ENCODE measurements at places on chromosomes 11 and 22.
A peak's percentile ranks its signal among the peaks of the same experiment; 100 is the strongest.

DNA sequence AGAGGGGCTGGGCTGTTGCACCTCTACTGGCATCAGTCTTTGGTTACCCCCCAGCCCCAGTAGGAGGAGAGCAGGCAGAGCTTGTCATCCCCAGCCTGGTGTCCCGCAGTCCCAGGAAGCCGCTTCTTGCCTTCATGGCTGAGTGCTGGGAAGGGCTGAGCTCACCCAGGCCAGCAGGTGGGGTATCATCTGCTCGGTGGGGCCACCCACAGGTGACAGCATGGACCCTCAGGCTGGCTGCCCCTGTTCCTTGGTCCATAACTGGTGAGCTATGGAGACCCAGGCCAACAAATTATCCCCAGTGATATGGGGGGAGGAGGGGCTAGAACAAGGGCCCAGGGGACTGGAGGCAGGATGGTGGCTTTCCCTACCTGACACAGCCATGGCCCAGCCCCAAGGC, 6.5 kb upstream of the RHOD start:
- DNase-seq, result no peak

DNA sequence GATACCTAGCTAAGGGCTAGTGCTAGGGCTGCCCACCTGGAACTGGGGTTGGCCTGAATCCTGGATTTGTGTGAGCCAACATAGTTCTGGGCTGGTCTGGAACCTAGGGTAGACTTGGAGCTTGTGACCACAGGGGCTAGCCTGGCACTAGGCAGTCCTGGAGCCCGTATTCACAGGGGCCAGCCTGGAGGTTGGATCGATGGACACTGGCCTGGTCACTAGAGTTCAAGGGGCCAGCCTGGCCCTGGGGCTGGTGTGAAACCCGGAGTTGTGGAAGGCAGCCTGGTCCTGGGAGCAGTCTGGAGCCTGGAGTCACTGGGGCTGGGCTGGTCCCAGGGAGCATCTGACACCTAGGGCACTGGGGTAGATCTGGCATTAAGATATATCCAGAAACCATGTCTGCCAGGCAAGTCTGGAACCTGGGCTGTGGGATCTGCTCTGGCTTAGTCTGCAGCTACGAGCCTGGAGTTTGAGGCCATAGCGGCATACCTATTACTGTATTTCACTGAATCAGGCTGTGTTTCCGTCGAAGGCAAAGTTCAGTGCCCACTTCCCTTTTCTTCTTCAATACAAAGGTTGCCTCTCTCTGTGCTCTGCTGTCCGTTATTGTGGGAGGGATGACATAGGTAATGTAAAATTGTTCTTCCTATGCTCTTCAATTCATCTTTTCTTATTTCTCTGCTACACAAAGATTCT, 9.1 kb upstream of the GLYATL1B start:
- DNase-seq, result no peak

- DNase-seq, result no peak
Observed at GRCh38 chr11:117478926-117479325, 151.3 kb downstream of the CEP164 start.

DNA sequence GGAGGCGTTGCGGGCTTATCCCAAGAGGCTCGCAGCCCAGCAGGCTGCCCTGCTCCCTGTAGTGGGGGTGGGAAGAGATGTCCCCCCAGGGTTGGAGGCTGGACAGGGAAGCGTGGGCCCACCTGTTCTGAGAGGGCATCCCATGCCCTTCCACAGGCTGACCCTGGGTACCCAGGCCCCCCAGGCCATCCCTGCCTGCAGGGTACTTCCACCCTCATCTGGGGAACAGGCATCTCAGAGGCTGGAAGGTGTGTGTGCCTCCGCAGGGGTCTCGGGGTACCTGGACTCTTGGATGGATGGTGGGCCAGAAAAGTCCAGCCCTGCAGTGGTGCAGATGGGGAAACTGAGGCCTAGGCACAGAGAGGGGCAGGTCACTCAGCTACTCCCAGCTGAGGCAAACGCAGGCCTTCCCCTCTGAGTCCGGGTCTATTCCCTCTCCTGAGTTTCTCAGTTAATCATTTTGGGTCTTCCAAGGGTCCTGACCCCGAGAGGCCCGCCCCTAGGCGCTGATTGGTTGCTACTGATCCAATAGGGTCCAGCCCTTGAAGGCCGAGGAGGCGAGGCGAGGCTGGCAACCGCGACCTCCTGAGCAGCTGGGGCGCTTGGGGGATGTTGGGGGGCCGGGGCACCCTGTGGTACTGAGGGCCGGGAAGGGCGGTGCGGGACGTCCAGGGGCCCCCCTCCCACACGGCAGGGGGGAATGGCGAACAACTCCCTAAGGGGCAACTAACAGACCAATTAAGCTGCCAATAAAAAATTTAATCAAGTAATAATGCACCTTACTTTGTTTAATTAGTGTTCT, 23.8 kb downstream of the FLRT1 start:
- DNase-seq, result no peak

GRCh38 chr11:78809931-78810541, 235.4 kb upstream of the NARS2 start:
- no peak for DNase-seq

- DNase-seq, result peak; percentile 43
Observed at GRCh38 chr22:41198027-41198580, 7.0 kb upstream of the L3MBTL2 start.

DNA sequence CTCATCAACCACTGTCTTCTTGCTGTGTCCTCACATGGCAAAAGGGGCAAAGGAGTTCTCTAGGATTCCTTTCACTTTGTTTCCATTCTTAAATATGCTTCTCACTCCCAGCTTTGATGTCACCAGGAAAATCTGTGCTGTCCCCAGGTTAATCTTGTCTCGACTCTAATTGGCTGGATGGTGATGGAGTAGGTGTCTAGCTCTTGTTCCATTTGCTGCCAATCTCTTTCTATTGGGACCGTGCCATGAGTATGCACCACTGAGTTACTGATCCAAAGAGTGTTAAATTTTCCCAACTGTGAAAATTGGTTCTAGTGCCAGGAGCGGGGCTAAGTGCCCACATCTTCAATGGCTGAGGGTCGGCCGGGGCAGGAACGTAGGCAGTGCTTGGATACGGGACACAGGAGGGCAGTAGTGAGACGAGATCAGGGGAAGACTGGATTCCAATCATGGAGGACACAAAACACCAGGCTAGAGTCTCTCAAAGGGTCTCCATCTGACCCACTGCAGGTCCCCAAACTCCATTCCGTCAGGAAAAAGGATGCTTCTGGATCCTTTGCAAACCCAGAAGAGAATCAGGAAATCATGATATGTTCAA, 47.7 kb upstream of the CSNK2A3 start:
- DNase-seq, result no peak

DNA sequence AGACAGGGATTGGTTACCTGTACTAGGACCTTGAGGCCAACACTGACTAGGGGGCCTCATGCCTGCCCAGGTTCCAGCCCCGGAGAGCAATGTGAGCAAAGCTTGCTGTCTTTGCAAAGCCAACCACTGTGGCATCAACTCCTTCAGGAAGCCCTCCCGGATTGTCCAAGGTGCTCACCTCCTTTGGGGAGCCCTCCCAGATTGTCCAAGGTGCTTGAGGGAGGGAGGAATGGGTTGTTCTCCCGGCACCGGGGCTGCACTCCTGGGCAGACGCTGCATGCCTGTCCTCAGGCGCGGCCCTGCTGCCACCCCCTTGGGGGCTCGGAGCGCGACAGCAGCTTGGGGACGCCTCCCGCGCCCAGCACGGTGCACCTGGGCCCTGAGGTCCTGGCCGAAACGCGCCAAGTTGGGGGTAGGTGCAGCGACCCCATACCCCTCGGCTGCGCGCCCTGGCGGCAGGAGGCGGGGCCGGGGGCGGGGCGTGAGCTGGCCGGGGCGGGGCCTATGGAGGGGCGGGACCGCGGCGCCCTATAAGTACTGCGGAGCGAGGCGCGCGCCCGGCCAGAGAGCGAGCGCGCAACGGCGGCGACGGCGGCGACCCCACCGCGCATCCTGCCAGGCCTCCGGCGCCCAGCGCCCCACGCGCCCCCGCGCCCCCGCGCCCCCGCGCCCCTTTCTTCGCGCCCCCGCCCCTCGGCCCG, at the start of gene CD81:
TSS of gene CD81 (plus strand) at position 560 of the 701 bp plus-strand sequence. CDS start 240 bp downstream, outside the sequence.
- DNase-seq, result peak; percentile 53

- DNase-seq, result no peak
Observed at GRCh38 chr11:76659672-76660532, 10.6 kb downstream of the LRRC32 start.

DNA sequence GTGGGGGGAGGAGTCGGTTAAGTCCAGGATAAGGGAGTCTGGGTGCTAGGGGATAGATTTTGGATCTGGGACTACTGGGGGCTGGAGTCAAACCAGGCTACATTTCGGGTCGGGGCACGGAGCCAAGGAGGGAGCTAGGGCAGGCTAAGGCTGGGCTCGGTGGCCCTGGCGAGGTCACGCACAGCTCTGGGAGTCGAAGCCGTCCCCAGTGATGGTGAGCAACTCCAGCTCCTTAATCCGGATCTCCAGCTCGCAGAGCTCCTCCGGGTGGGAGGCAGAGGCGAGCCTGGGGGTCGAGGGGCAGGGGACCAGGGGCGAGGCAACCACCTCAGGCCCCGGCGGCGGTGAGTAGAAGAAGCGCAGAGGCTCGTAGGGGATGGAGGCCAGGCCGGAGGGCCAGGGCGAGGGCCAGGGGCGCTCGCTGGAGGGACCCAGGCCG, 544 bp downstream of the C11orf91 start:
- no peak for DNase-seq

DNA sequence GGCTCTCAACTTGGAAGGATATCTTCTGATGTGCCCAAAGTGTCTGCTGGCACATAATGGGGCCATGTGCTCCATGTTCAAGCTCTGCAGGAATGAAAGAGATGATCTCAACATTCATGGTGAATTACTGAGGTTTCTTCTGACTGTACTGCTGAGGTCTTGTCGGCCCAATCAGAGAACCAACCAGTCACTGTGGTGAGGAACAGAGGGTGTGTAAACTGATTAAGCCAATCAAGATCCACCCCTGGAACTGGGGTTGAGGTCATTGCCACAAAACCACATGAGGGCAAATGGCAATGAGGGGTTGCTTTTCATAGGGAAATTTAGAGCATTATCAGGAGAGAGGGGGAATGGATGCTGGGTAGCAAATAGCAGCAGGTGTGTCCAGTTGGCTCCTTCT, 152.3 kb upstream of the RAG2 start:
- no peak for DNase-seq

DNA sequence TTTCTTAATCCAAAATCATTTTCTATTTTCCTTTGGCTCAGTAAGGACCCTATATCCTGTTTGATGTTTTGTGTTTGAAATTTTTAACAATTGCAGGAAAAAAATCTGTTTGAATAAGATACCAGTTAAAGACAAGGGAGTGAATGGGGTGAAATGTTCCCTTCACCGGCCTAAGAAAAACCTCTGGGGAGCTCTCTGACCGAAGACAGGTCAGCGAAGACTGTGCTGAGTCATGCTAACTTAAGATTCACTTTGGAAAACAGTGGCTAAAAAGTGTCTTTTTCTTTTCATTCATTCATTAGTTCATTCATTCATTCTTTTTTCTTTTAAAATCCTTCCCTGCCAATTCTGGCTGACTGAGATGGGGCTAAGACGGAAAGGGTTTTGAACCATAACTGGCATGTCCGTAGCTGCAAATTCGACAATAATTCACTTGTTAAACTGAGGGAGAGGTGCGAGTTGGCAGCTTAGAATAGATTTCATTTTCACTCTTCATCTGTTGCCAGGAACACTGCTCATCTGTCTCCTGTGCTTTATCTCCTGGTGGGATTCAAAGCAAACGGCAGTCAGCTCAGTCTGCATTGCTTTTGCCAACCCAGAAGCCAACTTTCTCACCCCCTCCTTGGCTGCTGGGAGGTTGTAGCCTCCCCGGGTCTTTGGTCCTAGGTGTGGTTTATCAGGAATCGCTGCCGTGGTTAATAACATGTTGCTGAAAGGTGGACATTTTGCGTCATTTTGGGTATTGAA, 434.0 kb upstream of the LARGE1 start:
- DNase-seq, result no peak

DNA sequence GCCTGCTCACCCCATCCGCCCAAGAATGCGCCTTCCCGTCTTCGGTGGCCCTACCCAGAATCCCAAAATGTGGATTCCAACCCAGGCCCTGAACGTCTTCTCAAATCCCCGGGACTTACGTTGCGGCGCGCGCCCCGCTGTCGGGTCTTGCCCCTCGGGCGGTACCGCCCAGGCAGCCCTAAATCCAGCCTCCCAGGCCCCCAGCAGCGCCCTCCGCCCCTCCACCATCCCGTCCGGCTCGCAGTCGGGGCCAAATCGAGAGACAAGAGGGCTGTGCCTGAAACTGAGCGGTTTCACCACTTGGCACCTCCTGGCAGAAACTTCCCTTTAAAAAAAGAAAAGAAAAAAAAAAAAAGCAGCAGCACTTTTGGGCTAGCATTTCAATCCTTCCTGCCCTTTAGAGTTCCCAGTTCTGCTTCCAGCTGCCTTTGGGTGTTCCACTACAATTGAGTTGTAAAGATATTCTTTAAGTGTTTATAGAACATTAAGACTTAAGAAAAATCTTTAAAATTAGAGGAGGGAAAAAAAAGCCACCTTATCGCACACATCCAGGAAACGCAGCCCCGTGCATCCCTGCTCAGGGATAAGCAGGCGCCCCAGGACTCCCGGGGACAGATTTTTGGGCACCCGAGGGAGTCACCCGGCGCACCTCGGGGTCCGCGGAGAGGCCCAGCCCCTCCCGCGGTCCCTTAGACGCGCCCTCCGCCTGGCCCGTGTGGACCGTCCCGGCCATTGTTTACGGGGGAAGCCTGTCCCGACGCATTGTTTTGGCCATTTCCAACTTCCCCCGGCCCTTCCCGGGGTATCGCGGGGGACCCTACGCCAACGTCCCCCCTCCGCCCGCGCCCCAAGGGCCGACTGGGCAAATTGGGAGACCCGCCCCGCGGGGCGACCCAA, 57.6 kb downstream of the KCNJ4 start:
- peak; percentile 5 for DNase-seq

DNA sequence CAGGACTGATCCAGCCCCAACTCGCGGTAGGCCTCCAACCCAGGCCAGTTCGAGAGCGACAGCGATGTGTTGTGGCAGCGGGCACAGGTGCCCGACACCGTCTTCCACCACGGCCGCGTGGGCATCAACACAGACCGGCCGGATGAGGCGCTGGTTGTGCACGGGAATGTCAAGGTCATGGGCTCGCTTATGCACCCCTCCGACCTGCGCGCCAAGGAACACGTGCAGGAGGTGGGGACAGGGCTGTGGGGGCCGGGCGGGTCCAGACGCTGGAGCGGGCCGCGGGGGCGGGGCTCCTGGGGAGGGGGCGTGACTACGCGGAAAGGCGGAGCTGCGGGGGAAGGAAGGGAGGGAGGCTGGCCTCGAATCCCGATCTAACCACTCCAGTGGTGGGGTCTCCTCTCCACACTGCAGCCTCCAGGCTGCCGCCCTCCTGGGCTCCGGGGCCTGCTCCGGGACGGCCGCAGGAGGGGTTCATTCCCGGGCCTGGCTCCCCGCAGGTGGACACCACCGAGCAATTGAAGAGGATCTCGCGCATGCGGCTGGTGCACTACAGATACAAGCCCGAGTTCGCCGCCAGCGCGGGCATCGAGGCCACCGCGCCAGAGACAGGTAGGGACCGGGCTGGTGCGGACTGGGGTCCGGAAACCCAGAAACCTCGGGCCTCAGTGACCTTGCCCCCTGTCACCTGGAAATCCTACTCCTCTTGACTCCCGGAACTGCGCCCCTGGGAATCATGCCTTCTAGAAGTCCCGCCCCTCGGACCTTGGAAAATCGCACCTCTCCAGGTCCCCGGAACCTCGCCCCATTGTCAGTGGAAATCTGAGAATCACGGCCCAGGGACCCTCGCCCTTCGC, 14.9 kb downstream of the TMEM258 start:
- DNase-seq, result peak; percentile 67

- DNase-seq, result no peak
Observed at GRCh38 chr22:35326854-35327562, 27.3 kb downstream of the TOM1 start.

- DNase-seq, result no peak
Observed at GRCh38 chr11:45152740-45153595, 6.5 kb downstream of the PRDM11 start.

GRCh38 chr22:48568736-48569330, 1258.8 kb downstream of the BRD1 start:
- DNase-seq, result no peak
